M059J (cell line): ENCODE measurements at places on chromosomes 5 and 9.

DNA sequence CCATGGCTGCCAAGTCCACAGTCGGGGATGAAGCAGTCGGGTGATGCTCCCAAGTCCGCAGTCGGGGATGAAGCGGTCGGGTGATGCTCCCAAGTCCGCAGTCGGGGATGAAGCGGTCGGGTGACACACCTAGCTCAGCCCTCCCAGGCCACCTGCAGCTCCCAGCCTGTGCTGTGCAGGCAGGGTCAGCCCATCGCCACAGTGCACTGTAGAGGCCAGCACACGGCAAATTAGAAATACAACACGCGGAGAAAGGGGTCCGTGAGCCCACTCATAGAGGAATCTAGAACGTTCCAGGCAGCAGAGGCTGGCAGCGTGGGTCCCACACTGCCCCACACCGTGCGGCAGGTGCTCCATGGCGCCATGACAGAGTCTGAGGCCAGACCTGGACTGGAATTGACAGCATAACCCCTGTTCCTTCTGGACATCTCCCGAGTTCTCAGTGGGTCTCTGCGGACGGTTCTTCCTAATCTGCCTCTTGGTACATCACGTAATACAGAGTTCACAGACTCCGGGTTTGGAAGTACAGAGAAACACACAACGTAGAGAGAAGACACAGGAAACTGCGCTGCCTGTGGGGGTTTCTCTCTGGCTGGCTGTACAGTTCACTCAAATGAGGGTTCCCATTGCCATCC lies 7.7 kb upstream of the EXOC3 start:
- no peak for DNase-seq

- DNase-seq = no peak
These were observed 39.3 kb downstream of the NTNG2 start for GRCh38 chr9:132201139-132201538.

DNA sequence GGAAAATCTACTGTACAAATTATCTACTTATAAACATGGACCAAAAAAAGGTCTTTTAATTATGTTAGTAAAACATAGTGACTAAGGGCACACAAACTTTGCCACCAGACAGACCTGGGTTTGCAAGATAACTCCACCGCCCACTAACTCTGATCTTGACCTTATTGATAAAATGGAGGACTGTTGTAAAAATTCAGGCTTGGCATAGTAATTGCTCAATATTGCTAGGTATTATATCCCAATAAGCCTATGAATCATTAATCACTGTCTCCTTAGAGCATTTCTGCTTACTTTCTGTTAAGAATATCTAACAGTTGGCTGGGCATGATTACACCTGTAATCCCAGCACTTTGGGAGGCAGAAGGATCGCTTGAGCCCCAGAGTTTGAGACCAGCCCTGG lies 3.8 kb downstream of the C9orf40 start:
- DNase-seq = no peak

GRCh38 chr9:124449381-124450151 lies 685 bp upstream of the ADGRD2 start:
- no peak for DNase-seq

DNA sequence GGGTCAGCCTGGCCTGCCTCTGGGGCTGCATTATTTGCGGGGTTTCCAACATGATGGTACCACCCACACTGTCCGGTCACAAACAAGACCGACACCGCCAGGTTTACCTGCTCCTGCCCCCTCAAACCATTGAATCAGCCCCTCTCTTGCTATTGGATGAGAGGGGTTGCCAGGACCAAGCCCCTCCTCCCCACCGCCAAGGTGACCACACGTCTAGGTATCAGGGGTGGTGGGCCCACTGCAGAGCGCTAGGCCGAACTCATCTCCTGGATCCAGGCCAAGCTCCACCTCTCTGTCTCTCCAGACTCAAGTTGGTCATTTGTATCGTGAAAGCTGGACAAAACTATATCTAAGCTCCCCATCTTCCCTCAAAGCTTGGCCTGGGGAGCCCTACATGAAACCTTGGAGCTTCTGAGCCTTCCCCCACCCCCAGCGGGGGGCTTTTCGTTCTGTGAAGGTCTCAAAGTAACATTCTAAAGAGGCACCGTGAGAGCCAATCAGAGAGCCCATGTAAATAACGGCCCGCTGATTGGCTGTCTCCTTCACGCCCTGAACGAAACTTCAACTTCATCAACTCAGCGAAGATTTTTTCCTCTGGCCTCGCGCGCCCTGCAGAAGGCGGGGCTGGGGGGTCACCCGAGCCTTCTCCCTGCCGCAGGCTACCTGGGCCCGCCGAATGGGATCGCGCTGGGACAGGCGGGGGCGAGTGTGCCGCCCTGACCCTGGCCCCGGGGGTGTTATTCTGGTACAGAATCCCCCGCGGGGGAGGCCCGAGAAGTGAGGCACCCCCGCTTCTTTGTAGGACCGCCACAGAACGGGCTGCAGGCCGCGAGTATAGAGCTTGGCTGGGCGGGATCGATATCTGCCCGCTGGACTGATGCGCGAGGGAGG lies 49.6 kb upstream of the PSD2 start:
- peak; percentile 93 for DNase-seq

DNA sequence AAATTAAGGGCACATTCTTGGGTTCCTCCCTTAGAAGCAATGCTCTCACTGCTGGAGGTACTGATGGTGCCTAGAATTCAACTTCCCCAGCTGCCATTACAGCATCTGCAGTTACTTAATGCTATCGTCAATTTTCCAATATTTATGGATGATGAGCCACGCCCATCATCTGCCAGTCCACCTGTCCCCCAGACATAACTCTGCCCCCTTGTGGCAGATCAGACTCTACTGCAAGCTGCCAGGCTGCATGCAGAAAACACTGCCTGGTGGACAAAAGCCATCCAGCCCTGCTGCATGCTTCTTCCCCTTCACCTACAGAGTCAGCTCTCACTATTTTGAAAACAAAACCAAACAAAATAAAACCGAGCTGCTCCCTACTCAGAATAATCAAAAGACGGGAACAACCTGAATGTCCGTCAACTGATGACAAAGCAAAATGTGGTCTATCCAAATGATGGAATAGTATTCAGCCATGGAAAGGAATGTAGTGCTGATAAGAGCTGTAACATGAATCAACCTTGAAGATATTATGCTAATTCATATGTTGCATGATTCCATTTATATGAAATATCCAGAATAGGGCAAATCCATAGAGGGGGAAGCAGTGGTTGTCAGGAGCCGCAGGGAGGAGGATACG lies 66.4 kb downstream of the RETREG1 start:
- peak; percentile 64 for DNase-seq

DNA sequence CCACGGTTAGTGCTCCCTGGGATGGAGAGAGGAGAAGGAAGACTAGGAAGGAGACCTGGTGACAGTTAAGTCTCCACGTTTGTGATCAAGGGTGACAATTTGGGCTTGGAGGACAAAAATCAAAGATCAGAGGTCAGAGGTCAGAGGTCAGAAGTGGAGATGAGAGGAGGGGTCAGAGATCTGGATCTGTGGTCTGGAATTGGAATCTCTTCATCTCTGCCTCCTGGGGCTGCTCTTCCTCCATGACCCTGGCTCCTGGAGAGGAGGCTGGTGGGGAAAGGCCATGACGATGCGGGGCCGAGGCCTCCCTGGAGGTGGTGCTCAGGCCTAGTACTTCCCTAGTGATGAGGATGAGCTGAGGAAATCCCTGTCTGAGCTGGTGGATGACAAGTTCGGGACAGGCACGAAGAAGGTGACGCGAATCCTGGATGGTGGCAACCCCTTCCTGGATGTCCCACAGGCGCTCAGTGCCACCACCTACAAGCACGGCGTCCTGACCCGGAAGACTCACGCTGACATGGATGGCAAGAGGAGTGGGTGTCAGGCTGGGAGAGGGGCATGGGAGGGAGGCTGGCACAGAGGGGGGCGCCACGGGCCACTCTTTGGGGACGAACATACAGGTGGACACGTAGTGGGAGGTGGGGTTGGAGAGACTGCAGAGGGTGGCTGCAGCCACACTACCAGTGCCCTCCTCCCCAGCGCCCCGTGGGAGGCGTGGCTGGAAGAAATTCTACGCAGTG lies 41.0 kb downstream of the PSD2 start:
- no peak for DNase-seq

- DNase-seq = no peak
These were observed 1872.5 kb upstream of the C9orf72 start for GRCh38 chr9:29445751-29446150.
